Dermis blood vessel endothelial cell (primary cell): ENCODE measurements at places on chromosomes 11 and 22. TPM values are rescaled to one million over a fixed set of nuclear protein-coding genes. Genes with fewer than 3 reads are reported as not detected.

- no peak for DNase-seq
These were observed 309.8 kb downstream of the TTC28 start for GRCh38 chr22:28369854-28370253.

- DNase-seq = no peak
These were observed 2.0 kb downstream of the ARHGAP32 start for GRCh38 chr11:129190087-129190486.

DNA sequence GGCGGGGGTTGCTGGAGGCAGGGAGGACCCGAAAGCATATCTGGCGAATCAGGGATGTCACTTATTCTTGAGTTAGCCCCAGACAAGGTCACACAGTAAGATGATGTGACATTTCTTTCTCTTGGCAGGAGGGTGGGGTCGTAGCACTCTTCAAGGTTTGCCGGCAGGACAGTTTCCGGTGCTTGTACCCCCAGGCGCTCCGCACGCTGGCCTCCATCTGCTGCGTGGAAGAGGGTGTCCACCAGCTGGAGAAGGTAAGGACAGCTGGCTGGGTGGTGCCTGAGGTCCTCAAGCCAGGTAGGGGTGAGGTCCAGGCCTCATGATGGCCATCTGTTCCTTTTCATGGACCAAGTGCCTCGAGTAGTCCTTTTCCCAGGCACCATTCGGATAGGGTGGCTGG lies 86.0 kb downstream of the INSC start:
- no peak for DNase-seq

DNA sequence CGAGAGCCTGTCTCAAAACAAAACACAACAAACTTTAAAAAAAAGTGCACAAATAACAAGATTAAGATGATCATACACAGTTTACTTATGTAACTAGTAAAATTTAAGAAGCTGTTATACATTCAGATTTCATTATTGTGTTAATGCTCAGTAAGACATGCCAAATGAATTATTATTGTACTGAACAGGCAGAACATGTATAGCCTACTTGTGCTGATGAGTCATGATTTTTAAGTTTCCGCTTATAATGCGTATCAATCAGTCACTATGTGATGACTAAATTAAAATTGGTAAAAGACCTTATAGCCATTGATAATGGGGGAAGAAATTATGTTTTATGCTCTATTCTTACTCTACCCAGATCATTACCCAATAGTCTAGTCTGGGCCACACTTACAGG lies 20.5 kb upstream of the EXPH5 start:
- no peak for DNase-seq

DNA sequence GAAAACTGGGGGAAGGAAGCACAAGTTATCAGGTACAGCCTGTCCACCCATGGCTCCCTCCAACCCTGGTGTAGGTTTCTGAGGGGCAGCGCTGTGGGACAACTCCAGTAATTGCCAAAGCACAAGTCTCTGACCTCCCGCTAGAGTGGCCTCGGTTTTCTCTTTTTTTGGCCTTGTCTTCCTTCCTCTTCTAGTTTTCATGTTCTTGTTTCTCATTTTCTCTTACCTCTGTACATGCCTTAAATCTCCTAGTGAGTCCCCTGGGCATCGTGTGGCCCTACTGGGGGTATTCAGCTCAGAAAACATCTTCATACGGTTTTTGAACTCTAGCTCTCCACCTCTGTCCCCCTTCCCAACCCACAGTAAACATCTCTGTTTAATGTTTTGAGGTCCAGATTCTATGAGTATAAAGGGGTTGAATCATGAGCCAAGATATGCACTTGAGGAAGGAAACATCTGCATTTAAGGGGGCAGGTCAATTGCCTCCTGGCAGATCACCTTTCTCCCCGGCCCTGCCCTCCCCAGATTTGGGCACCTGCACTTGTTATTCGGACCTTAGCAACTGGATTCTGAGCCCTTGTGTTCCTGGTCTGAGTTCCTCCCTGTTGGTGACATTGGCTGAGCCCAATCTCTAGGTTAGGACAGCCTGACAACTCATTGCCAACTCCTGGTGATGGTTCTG lies 8.4 kb upstream of the LMO2 start:
- DNase-seq = peak; percentile 54

GRCh38 chr11:114705280-114706024 lies 27.1 kb downstream of the NXPE2 start:
- DNase-seq = no peak

Gene TRIM66
- total RNA-seq = 5.6 and 7.4 TPM in 2 replicates

GRCh38 chr11:35907648-35908431 lies 36.0 kb upstream of the LDLRAD3 start:
- peak; percentile 76 for DNase-seq
